ENCODE measurements at places on chromosomes 13 and 19.

- no peak for DNase-seq
These were observed 35.8 kb downstream of the TGDS start for GRCh38 chr13:94560116-94560515.

GRCh38 chr13:101645871-101646270, 193.4 kb downstream of the ITGBL1 start:
- DNase-seq = no peak

- no peak for DNase-seq
These were observed 311.9 kb downstream of the MTUS2 start for GRCh38 chr13:29131881-29132668.

DNA sequence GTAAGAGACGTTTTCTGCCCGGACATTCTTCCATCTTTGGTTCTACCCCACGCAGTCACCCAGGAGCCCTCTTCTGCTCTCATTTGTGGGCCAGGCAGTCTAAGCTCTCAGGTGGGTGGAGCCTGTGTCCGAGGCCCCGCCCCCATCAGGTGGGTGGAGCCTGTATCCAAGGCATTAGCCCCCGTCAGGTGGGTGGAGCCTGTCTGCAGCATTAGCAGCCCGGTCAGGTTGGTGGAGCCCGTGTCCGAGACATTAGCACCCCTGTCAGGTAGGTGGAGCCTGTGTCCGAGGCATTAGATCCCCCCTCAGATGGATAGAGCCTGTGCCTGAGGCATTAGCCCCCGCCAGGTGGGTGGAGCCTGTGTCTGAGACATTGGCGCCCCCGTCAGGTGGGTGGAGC, 45.5 kb upstream of the C13orf46 start:
- DNase-seq = no peak

DNA sequence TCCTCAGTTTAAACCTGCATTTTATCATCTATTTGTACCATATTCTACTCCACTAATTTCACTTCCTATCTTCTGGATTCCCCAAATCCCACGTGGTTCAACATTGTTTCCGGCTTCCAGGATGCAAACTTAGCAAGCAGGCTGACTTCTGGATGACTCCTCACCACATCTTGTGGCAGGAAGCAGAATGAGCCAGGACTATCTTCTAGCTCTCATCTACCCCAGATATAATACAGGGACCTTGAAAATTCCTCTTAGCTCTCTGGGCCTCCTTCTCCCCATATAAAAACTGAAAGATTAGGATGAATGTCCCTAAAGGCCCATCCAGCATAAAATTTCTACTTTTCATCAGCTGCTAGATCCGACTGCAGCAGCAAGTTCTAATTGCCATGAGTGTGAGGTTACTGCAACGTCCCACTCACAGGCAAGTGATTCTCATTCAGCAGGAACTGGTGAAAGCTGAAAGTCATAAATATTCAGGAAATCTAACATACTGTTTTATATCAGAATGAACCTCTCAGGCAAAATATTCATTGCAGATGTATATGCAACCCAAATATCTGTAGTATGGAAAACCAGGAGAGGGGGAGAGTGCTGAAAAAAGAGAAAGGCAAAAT, 93.4 kb downstream of the KCTD12 start:
- DNase-seq = peak; percentile 17

GRCh38 chr13:41668130-41668757, 210.9 kb downstream of the RGCC start:
- peak; percentile 94 for DNase-seq

- DNase-seq = no peak
These were observed 17.2 kb downstream of the PKN1 start for GRCh38 chr19:14450168-14450874.

- no peak for DNase-seq
These were observed 67.1 kb upstream of the HTR2A start for GRCh38 chr13:46963904-46964303.

- DNase-seq = no peak
These were observed 566 bp downstream of the HMG20B start for GRCh38 chr19:3573162-3573857.

- no peak for DNase-seq
These were observed 562.5 kb downstream of the EFNB2 start for GRCh38 chr13:105972811-105973590.

- no peak for DNase-seq
These were observed 12.3 kb upstream of the ZNF180 start for GRCh38 chr19:44512326-44513298.

DNA sequence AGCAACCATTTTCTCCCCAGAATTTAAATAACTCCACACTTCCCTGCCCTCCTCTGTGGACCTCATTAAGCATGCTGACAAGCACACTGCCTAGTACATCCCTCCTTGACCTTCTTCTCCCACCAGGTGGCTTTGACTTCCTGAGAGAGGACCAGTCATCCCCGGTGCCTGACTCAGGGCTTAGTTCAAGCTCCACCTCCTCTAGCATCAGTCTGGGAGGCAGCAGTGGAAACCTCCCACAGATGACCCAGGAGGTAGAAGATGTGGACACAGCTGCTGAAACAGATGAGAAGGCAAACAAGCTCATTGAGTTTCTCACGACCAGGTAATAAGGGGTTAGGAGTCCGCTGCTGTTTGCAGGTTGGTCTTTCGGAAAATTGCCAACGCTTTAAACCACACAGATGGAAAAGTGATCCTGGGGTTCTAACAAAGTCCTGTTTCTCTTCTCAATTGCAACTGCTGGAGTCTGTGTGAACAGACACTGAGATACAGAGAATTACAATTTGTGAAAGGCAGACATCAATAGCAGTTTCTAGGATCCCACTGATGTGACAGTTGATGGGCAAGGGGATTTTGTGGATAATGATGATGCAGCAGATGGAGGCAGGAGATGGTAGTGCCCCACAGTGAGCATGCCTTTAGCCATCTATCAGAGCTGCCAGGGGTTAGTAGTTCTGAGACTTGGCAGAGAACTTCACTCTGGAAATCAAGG, 86.7 kb downstream of the ZAR1L start:
- DNase-seq = no peak

- DNase-seq = no peak
These were observed 9.7 kb upstream of the ARHGAP45 start for GRCh38 chr19:1057176-1057855.

DNA sequence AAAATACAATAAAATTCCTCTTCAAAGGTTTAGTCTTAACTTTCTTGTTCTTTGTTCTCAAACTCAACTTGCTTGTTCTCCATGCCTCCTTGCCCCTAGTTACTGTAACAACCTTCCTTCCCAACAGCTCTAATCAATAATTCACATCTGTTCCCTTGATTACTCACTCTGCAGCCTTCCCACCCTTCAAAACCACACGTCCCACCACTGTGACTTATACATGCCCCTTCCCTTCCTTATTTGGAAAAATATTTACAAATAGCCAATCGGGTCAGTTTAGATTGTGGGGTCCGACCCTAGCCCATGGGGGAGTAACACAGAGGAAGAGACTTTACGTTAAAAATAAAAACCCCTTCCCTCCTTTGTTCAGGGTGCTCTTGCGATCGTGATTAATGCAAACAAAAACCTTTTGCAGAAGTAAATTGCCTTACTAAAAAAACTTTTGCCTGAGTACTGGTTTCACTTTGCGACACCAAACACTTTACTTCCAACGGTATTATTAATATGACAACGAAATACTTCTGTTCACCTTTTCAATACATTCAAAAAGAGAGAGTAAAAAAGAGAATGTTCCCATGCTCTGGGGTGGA, 512 bp upstream of the ZNF93 start:
- peak; percentile 27 for DNase-seq

- no peak for DNase-seq
These were observed 104.7 kb upstream of the CLDN10 start for GRCh38 chr13:95447814-95448213.

- peak; percentile 35 for DNase-seq
These were observed 37.4 kb downstream of the SCGB2B2 start for GRCh38 chr19:34639491-34640085.

DNA sequence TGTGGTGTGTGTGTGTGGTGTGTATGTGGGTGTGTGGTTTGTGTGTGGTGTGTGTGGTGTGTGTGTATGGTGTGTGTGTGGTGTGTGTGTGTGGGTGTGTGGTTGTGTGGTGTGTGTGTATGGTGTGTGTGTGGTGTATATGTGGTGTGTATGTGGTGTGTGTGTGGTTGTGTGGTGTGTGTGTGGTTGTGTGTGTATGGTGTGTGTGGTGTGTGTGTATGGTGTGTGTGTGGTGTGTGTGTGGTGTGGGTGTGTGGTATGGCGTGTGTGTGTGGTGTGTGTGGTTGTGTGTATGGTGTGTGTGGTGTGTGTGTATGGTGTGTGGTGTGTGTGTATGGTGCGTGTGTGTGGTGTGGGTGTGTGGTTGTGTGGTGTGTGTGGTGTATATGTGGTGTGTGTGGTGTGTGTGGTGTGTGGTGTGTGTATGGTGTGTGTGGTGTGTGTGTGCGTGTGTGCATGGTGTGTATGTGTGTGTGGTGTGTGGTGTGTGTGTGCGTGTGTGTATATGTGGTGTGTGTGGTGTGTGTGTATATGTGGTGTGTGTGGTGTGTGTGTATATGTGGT, 8.7 kb downstream of the SHISA7 start:
- DNase-seq = no peak

DNA sequence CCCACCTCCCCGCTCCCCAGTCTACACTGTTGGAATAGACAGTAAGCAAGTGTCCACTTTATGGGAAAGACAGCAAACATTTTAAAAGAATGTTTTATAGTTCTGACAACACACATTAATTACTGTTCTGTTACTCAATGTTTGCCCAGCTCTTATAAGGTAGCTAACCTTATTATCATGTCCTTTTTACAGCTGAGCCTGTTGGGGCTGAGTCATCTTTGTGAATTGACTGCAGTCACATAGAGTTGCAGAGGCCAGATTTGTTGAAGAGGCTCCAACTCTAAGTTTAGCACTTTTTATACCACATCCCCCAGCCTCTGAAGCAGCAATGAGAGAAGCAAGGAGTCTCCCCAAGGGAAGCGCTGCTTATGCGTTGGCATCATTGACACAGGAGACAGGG, 76.2 kb downstream of the C13orf42 start:
- no peak for DNase-seq

GRCh38 chr19:35752746-35753350, 4.0 kb downstream of the HSPB6 start:
- DNase-seq = no peak

DNA sequence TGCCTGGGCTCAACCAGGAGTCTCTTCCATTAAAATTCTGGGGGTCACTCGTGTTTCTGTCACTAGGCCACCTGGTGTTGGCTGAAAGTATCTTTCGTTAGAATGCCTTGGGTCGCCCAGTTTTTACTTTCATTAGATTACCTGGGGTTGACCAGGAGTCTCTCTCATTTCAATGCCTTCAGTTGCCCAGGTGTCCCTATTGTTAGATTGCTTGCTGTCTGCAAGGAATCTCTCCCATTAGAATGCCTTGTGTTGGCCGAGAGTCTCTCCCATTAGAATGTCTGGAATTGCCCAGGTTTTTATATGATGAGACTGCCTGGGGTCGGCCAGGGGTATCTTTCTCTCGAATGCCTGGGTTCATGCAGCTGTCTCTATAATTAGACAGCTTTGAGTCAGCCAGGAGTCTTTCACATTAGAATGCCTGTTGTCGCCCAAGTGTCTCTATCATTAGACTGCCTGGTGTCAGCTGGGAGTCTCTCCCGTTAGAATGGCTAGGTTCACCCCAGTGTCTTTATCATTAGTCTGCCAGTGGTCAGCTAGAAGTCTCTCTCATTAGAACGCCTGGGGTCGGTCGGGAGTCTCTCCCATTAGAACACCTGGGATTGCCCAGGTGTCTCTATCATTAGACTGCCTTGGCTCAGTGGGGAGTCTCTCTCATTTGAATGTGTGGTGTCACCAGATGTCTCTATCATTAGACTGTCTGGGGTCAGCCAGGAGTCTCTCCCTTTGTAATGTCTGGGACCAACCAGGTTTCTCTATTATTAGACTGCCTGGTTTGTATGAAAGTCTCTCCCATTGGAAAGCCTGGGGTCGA, 1446.8 kb downstream of the UQCRFS1 start:
- no peak for DNase-seq

DNA sequence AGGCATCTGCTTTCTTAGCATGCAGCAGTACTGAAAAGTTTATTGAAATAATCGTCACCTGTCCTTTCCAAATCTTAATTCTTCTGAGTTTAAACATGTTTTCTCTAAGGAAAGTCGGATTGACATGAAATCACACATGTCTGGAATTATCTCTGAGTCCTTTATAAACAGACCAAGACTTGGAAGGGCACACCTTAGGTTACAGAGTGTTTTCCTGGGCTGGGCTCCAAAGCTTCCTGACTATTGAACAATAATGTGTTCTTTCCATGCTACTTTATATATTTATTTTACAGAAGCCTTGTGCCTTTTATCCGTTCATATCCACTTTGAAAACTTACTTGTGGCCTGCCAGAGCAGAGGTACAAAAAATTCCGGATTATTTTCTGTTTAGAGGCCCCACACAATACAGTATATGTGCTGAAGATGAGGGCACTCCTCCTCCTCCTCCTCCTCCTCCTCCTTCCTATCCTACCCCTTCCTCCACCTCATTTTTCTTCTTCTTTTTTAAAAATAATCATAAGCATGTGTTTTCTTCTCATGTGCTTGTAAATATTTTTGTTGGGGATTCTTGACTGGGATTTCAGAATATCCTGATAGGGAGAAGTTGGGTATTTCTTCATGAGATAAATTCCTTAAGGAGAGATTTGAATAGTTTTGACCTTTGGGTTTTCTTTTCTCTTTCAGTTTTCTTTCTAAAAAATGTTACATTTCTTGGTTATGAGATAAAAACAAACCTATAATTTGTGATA, 52.3 kb downstream of the LRCH1 start:
- DNase-seq = no peak

DNA sequence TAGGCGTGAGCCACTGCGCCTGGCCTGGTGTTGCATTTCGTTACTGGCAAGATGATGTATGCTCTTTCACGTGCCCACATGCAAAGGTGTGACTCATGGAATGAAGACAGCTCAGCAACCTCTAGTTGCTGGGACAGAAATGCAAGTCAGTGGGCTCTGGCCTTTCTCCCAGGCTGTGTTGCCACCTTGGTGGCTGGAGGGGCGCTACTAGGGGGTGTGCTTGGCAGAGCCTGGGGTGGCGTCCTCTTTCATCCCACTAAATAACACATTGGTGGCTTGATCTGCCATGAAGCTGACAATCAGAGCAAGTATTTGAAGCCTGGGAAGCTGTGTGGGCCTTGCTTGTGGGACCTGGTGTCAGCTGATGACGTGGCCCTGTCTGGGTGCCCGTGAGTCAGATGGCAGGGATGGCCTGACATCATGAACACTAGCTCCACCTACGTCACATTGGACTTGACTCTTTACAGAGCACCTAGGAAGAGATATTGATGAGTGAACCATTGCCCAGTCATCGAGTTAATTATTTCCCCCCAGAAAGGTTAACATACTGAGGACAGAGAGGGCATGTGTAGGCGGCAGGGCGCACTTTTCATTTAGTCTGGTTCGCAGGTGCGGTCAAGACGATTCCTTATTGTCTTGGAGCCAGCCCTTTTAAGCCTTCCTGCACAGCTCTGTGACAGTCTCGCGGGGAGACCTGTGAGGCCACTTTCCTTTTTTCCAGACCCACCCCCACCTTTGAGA, 154.2 kb downstream of the TM9SF2 start:
- no peak for DNase-seq

- DNase-seq = no peak
These were observed 6.5 kb downstream of the ZNF536 start for GRCh38 chr19:30378701-30379100.

GRCh38 chr19:56491399-56491798, 14.3 kb upstream of the ZNF667 start:
- DNase-seq = no peak
